ENCODE measurements at places on chromosomes 6 and 20.

DNA sequence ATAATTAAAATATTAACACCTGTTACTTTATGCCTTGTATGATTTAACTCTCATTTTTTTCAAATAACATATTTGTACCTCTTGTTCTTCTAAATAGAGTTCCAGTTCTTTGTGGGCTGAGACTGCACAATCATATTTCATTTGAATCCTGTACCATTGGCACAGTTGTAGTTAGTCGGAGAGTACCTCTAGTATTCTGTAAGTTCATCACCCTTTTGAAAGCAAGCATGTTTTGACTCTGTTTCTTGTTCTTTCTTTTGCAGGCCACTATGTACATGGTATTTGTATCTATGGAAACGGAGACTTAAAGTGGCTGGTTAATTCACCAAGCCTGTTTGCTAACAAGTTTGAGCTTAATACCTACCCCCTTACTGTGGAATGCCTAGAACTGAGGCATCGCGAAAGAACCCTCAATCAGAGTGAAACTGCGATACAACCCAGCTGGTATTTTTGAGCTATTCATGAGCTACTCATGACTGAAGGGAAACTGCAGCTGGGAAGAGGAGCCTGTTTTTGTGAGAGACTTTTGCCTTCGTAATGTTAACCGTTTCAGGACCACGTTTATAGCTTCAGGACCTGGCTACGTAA is 68.2 kb downstream of the C6orf52 start:
- DNase-seq, result no peak

GRCh38 chr6:142753196-142753595 is 191.8 kb downstream of the HIVEP2 start:
- DNase-seq, result no peak

DNA sequence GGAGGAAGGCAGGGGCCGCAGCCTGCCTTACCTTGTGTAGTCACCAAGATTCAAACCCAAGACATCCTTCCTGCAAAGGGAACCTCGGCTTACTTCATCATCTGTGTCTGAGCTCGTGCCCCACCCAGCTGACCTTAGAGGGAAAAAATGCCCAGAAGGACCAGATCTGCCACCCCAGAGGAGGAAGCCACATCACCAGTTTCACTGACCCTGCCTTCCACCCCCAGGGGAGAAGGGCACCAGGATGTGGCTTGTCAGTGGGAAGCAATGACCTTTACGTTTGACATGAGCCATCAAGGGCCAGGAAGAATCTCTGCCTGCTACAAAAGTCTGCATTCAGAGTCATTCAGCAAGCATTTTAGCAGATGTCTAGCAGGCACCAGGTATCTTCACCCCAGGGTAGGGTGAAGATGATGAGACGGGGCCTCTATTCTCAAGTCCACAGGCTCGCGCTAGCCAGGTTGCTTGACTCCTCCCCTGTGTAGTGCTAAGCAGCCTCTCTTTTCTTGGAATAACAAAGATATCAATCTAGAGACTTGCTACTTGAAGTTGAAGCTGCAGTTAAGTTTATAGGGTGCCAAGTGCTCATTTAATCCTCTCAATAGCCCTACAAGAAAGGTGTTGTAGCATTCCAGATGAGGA is 28.1 kb downstream of the HM13 start:
- DNase-seq, result no peak

DNA sequence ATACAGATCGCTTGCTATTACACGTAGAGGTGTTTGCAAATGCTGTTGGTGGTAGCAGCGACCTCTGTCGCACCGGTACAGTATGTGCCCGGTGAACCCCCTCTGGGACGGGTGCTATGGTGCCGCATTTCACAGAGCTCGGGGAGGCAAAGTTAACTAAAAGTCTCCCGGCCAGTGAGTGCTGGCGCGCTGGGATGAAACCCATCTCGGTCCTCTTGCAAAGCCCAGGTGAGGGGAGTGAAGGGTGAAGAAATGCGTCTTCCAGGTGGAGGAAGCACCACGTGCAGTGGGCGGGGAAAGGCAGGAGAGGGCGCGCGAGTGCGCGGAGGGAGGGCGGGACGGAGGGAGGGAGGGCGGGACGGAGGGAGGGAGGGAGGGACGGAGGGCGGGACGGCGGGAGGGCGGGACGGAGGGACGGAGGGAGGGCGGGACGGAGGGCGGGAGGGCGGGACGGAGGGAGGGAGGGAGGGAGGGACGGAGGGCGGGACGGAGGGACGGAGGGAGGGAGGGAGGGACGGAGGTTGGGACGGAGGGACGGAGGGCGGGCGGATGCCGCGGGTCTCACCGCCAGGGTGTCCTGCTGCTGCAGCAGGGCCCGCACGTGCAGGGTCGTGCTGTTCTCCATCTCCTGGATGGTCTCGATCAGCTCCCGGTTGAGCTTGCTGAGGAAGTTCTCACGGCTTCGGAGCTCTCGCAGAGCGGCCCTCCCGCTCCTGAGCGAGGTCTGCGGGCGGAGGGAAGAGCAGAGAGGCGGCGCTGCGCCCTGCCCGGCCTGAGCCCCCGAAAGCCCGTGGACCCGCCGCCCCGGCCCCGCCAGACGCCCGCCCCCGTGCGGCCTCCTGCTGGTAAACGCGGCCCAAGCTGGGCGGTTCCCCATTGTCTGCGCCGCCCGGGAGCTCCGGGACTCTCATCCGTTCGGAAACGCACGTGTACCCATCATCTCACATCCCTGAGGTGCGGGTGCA is 11.7 kb downstream of the C20orf96 start:
- no peak for DNase-seq

GRCh38 chr6:132817554-132818403 is 3.4 kb downstream of the RPS12 start:
- no peak for DNase-seq

DNA sequence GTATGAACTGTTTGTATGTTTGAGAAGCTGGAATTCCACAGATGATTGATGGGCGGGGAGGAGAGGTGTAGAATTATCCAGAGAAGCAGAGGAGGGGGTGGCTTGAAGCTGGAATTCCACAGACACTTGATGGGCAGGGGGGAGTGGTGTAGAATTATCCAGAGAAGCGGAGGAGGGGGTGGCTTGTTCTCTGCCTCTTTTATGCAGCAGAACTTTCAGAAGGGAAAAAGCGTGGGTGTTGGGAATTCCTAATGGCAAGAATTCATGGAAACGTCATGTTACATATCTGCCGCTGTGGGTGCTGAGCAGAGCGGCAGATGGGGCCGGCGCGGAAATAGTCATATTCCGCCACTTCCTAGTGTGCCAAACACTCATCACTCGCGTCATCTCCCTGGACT is 167.9 kb upstream of the KCNG1 start:
- DNase-seq, result no peak

DNA sequence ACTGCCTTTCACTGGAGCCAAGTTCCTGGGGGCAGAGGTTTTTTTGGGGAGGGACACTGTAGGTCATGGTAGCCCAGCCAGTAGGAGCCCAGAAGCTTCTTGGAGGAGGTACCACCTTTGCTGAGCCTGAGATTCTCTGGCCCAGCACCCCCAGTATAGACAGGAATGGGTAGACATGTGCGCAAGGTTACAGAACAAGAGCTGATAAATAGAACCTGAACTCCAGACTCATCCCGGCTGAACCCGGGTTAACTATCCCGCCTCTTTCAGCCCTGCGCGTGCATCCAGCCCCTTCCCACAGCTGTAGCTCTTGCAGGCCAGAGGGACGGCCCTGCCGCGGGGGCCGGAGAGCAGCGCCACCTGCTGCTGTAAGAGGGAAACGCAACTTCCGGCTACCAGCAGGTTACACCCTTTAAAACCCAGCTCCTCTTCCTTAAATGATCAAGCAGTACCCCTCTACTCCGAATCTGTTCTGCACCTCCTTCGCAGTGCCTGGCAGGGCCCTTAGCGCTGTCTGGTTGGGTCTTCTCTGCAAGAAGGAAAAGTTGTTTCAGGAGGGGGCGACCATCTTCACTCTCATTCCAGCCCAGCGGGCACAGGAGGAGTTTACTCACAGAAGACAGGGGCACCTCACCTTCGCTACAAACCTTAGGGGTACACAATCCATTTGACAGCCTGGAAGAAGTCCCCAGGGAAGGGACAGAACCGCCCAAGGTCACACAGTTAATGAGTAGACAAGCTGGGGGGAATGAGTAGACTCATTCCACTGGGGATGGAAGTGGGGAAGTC is 7.5 kb downstream of the SRXN1 start:
- peak; percentile 46 for DNase-seq

DNA sequence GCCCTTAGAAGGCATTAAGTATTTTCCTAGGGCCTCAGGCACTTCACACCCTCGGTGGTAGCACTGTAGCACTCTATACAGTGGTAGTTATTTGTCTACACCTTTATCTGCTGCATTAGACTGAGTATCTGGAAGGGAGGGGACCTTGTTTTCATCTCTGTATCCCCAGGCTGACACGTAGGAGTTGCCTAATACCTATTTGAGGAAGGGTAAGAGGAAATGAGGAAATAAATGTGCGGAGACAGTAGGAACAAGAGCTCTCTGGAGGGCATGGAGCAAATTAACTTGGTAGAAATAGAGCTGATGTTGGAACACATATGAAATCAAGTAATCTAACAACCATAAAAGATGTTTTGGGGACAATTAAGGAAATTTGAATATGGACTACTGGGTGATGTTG is 3.9 kb downstream of the CNPY3 start:
- DNase-seq, result no peak

DNA sequence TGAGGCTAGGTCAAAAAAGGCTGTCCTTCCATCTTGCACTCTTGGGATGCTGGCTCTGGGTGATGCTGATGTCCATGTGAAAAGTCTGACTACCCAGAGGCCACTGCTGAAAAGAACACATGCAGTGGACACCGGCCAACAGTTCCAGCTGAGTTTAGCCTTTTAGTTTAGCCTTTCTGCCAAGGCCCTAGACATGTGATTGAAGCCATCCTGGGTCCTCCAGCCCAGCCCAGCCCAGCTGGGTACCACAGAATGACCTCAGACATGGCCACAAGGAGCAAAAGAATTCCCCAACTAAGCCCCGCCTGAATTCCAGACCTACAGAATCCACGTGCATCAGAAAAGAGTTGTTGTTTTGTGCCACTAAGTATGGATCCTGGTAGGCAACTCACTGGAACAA is 17.4 kb downstream of the PIGT start:
- no peak for DNase-seq

DNA sequence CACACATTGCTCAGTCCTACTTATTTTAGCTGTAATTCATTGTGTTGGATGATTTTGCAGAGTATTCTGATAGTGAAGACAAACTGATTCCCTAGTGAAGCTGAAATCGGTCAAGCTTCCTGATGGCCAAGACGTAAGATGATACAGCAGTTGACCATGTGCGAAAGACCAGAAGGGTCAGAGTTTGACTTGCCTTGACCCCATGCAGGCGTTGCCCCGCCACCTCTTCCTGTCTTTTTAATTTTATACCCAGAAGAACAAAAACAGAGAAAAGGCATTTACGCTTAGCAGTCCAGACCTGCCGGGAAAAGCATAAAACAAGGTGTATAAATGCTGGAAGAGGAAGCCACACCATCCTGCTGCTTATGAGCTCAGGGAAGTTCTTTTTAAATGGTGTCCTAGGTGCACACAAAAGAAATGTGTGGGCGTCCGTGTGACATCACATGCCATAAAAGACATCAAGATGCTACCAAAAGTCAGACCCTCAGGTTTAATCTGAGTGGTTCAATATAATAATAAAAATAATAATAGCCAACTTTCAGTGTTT is 32.2 kb downstream of the TSHZ2 start:
- no peak for DNase-seq

DNA sequence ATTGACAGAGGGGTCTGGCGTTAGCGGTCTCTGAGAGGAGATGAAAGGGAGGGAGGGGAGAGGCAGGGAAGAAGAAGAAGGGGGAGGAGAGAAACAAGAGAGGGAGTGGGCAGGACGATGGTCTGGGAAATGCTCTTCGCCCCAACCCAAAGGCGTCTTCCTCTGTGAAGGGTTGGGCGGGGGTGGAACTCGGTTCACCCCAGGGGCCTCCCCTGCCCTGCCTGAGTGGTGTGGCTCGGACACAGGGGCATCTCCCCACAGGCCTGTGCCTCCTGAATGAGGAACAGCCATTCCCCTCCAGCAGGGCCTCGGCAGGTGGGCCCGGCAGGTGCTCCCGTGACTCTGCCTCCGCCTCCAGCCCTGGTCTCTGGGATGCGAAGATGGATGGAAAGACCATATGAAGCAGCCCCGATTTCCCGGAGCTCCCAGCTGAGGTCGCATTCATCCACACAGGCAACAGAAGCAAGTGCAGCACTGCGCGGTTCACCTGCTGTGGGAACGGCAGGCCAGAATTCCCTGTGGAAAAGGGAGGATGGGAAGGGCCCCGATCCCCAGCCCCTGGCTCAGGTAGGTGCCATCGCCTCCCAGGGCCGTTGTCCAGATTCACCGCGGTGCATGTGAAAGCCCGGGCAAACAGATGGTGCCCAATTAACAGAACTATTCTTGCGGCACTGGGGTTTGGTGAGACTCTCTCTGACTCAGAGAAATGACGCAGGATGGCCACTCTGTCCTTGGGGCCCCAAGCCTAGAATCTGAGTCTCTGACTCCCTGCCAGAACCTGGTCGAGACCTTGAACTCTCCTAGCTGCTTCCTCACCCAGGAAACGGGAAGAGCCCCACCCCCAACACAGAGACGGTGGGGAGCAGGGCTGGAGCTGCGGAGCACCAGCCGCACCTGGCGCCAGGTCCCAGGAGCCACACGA is 29.4 kb upstream of the RPS6KA2 start:
- no peak for DNase-seq

DNA sequence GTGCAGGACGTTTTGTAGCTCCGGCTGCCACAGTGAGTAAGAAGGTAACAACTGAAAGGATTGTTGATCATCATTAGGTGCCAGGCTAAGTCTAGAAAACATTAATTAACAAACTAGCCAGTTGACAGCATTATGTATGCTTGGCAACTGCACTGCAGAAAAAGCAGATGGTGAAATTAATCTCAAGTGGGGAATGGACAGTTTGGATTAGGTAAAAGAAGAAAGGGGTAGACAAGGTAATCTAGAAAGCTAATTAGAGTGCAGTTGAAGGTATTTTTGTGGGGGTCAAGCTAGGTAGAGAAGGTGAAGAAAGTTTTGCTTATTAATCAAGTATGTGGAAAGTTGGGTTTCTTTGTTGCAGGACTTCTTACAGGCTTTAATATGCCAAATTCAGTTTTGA is 69.7 kb upstream of the HINT3 start:
- DNase-seq, result no peak

DNA sequence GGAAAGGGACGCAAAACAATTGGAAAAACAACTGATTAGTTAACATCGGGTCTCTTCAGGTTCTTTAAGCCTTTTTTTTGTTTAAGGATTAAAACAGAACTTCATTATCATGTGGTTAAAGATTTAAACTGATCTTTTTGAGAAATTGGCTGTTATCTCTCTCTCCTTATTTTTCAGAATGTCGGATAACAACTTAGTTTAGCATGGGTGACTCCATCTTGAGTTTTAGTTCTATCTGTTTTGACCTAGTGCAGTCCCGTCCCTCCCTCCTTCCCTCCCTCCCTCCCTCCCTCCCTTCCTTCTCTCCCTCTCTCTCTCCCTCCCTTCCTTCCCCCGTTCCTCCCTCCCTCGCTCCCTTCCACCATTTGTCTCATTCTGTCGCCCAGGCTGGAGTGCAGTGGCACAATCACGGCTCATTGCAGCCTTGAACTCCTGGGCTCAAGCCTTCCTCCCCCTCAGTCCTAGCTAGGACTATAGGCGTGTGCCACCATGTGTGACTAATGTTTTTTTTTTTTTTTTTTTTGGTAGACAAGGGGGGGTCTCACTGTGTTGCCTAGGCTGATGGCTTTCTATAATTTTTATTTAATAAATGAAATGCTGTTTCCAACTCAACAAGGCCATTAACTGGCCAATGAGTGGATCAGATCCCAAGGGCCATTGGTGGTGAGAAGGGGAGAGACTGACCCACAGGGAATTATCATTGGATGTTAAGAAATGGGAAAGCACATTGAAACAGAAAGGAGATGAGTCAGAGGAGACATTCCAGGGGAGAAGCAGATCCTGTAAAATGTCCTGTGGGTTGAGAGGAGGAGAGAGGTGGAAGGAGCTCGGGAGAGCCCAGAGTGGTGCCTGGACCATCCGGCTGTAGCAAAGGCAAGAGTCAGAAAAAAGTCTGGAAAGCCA is 13.6 kb downstream of the BAK1 start:
- DNase-seq, result no peak
